ENCODE measurements at places on chromosomes 7 and 10. TPM values are rescaled to one million over a fixed set of nuclear protein-coding genes. Genes with fewer than 3 reads are reported as not detected.

The GSTO2 gene
- 13.2 TPM for polyA plus RNA-seq

The PLAU gene
- 16.7 TPM for polyA plus RNA-seq

The ABCB1 gene
- 21.9 TPM for polyA plus RNA-seq

The GRM8 gene
- polyA plus RNA-seq: 11.4 TPM

The FAM221A gene
- polyA plus RNA-seq: 3.8 TPM

The PCLO gene
- polyA plus RNA-seq: 8.6 TPM

The LEP gene
- 0.50 TPM for polyA plus RNA-seq

The MNX1 gene
- not detected for polyA plus RNA-seq

The PRKRIP1 gene
- 28.0 TPM for polyA plus RNA-seq

The STEAP4 gene
- polyA plus RNA-seq: 0.21 TPM

The ACSM6 gene
- polyA plus RNA-seq: 0.21 TPM

The C7orf57 gene
- 0.97 TPM for polyA plus RNA-seq

The TUBAL3 gene
- 0.23 TPM for polyA plus RNA-seq

The FAM180A gene
- polyA plus RNA-seq: 0.17 TPM

The OPALIN gene
- not detected for polyA plus RNA-seq

The CARD11 gene
- polyA plus RNA-seq: 1.0 TPM
